ENCODE measurements at places on chromosomes 2 and 18.
A peak's percentile ranks its signal among the peaks of the same experiment; 100 is the strongest.

- H3K4me3 ChIP-seq: no peak overlapping the region
- no peak overlapping the region for H3K27ac ChIP-seq
- no peaks in the 10 kb centered on the region for H3K36me3 ChIP-seq
- no peak for DNase-seq
- peaks cover 2% of the 10 kb centered on the region for H3K4me1 ChIP-seq
Observed at GRCh38 chr2:133836691-133837345, 268.6 kb upstream of the NCKAP5 start.

- no peaks in the 10 kb centered on the region for H3K4me1 ChIP-seq
- no peaks in the 10 kb centered on the region for H3K36me3 ChIP-seq
- no peak overlapping the region for H3K4me3 ChIP-seq
- peaks cover 1% of the 10 kb centered on the region for H3K27me3 ChIP-seq
Observed at GRCh38 chr2:55957142-55957541, 33.6 kb upstream of the EFEMP1 start.

- no peak for DNase-seq
- peaks cover 15% of the 10 kb centered on the region for H3K4me1 ChIP-seq
- H3K27ac ChIP-seq: no peak overlapping the region
- H3K27me3 ChIP-seq: no peaks in the 10 kb centered on the region
Observed at GRCh38 chr2:233498126-233498525, 68.5 kb downstream of the USP40 start.

DNA sequence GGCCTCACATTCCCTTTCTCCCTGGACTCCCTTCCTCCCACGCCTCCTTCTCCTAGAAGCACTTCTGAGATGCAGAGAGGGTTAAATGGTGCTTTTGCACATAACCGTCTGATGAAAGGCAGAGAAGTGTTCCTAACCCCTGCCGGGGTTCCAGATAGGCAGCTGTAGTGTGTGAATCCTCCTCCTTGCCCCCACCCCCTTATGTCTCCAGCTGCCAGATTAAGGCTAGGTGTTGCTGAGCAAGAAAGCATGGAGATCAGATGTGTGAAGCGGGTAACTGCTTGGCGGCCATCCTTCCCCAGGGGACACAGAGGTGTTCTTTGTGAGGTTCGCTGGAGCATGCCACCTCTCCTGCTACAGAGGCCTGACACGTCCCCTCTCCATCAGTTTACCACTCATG, 88.3 kb downstream of the NRP2 start:
- H3K4me1 ChIP-seq: peaks cover 6% of the 10 kb centered on the region
- DNase-seq: no peak
- H3K36me3 ChIP-seq: no peaks in the 10 kb centered on the region
- H3K27me3 ChIP-seq: peaks cover 14% of the 10 kb centered on the region
- H3K27ac ChIP-seq: no peak overlapping the region

DNA sequence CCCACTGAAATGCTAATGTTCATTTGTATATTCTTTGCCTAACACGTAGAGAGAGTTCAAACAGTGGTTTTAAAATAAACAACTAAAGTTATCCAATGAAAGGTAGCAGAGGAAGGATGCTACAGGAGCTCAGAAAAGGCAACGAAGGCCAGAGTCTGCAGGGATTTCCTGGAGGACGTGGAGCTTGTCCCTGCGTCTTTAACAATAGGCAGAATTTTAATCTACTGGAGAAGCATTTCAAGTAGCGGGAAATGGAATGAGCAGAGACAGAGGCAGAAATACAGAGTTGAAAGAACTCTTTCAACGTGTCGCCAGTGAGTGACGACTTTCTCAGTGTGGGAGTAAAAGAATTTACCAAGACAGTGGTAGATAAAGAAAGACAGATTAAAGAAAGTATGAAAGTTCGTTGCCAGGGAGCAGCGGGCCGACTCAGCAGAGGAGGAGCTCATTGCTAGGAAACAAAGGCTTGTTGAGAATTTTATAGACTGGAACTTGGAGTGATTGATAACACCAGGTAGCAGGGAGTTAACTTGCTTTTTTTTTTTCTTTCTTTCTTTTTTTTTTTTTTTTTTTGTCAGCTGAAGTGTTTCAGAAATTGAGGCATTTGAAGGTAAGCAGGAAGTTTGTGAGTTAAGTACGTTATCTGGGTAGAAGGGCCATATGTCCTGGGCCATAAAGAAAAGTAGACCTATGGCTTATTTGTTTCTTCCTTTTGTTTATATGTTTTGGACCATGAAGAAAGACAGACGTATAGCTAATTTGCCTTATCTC, 625 bp upstream of the NBAS start:
- H3K4me1 ChIP-seq: peaks cover 26% of the 10 kb centered on the region
- DNase-seq: no peak
- no peaks in the 10 kb centered on the region for H3K36me3 ChIP-seq
- peaks cover 3% of the 10 kb centered on the region for H3K27me3 ChIP-seq
- H3K27ac ChIP-seq: peak overlapping the region; percentile 95
- H3K4me3 ChIP-seq: peak overlapping the region; percentile 99

GRCh38 chr2:240505910-240506309, 51.9 kb downstream of the ANKMY1 start:
- no peak for DNase-seq
- no peak overlapping the region for H3K4me3 ChIP-seq
- no peak overlapping the region for H3K27ac ChIP-seq
- no peaks in the 10 kb centered on the region for H3K27me3 ChIP-seq

GRCh38 chr2:44943693-44944101, 2.2 kb downstream of the SIX3 start:
- H3K4me1 ChIP-seq: peaks cover 37% of the 10 kb centered on the region
- H3K27me3 ChIP-seq: peaks cover 50% of the 10 kb centered on the region
- peak overlapping the region; percentile 70 for H3K4me3 ChIP-seq
- no peak overlapping the region for H3K27ac ChIP-seq
- no peaks in the 10 kb centered on the region for H3K36me3 ChIP-seq

DNA sequence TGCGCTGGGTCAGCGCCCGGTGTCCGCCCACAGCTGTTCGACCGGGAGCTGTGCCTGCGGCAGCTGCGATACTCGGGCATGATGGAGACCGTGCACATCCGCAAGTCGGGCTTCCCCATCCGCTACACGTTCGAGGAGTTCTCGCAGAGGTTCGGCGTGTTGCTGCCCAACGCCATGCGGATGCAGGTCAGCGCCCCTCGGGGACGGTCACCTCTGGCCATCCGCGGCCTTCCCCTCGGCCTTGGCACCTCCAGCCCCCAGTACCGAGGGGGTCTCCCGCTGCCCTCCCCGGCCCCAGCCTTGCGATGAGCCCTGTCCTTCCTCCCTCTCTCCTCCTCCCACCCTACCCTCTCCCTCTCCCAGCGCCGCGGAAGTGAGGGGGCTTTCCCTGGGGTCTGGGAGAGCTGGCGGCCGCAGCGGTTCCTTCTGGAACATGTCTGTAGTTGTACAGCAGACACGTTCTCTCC, 53.2 kb upstream of the GPR17 start:
- H3K4me3 ChIP-seq: no peak overlapping the region
- peaks cover 14% of the 10 kb centered on the region for H3K4me1 ChIP-seq
- no peak for DNase-seq
- H3K27me3 ChIP-seq: no peaks in the 10 kb centered on the region
- H3K27ac ChIP-seq: no peak overlapping the region

- peaks cover 9% of the 10 kb centered on the region for H3K4me1 ChIP-seq
- no peak overlapping the region for H3K27ac ChIP-seq
- H3K4me3 ChIP-seq: no peak overlapping the region
- no peaks in the 10 kb centered on the region for H3K36me3 ChIP-seq
Observed at GRCh38 chr2:203656522-203657287, 49.7 kb upstream of the CD28 start.

DNA sequence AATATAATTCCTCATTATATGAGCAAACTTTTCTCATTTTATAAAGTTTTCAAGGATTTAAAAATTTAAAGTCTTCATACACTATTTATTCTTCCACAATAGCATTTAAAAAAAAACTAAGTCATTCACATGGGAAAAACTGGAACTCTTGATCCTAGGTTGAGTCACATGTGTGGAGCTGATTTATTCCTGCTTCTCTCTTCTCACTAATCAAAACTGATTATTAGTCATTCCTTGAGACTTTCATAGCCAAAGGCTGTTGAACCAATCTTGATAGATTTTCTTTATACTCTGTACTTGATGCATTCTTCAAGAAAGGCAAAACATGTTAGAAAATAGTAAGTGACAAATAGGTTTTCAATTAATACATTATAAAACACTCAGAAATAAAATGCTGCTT, 27.4 kb downstream of the NR4A2 start:
- H3K4me1 ChIP-seq: no peaks in the 10 kb centered on the region
- DNase-seq: no peak
- no peak overlapping the region for H3K27ac ChIP-seq
- peaks cover 6% of the 10 kb centered on the region for H3K27me3 ChIP-seq
- H3K4me3 ChIP-seq: no peak overlapping the region

DNA sequence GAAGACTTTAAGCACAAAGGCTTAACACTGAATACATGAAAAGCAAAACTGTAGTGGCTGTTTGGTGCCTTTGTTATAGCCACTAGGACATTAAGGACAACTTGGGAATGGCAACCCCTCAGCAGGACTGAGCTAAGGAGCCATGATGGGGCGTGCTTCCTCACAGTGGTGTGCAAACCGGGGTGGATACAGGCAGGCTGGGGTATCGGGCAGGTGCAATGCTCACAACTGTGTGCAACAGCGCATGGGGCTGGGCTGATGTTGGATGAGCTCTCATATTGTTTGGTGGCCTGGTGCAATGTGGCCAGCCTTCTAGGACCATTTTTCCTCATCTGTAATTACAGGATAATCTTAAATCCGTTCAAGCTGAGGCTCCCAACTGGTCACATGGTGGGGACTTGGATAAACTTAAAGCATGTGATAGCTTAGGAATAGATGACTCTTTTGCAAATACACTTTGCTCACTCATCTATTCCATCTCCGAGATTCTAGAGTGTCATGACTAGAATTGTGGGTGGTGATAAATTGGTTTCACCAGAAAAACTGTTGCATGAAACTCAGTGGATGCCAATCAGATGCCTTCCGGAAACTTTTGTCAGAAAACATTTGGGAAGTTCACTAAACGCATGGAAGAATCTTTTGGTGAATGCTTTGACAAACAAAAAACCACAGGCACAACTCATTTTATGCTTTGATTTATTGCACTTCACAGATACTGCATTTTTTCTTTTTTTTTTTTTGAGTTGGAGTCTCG, 116.5 kb downstream of the PXDN start:
- no peak overlapping the region for H3K27ac ChIP-seq
- H3K4me3 ChIP-seq: no peak overlapping the region
- H3K36me3 ChIP-seq: no peaks in the 10 kb centered on the region
- DNase-seq: no peak

GRCh38 chr18:35938562-35938961, 33.9 kb upstream of the RMP24 start:
- peaks cover 1% of the 10 kb centered on the region for H3K36me3 ChIP-seq
- H3K4me1 ChIP-seq: no peaks in the 10 kb centered on the region
- no peak for DNase-seq

- H3K27ac ChIP-seq: no peak overlapping the region
- H3K4me1 ChIP-seq: no peaks in the 10 kb centered on the region
- no peak overlapping the region for H3K4me3 ChIP-seq
Observed at GRCh38 chr2:23327887-23328286, 57.1 kb upstream of the KLHL29 start.

GRCh38 chr18:42310956-42311355, 355.9 kb downstream of the PIK3C3 start:
- H3K27me3 ChIP-seq: peaks cover 3% of the 10 kb centered on the region
- DNase-seq: no peak
- no peak overlapping the region for H3K27ac ChIP-seq
